H9 (cell line): ENCODE measurements at places on chromosomes 7 and 10.

GRCh38 chr10:5960070-5960972, 17.0 kb downstream of the IL15RA start:
- H3K27ac ChIP-seq, result no peak overlapping the region
- H3K36me3 ChIP-seq, result no peaks in the 10 kb centered on the region
- H3K4me1 ChIP-seq, result no peaks in the 10 kb centered on the region; the same call in 1 of the 2 replicates
- no peak overlapping the region for H3K4me3 ChIP-seq

DNA sequence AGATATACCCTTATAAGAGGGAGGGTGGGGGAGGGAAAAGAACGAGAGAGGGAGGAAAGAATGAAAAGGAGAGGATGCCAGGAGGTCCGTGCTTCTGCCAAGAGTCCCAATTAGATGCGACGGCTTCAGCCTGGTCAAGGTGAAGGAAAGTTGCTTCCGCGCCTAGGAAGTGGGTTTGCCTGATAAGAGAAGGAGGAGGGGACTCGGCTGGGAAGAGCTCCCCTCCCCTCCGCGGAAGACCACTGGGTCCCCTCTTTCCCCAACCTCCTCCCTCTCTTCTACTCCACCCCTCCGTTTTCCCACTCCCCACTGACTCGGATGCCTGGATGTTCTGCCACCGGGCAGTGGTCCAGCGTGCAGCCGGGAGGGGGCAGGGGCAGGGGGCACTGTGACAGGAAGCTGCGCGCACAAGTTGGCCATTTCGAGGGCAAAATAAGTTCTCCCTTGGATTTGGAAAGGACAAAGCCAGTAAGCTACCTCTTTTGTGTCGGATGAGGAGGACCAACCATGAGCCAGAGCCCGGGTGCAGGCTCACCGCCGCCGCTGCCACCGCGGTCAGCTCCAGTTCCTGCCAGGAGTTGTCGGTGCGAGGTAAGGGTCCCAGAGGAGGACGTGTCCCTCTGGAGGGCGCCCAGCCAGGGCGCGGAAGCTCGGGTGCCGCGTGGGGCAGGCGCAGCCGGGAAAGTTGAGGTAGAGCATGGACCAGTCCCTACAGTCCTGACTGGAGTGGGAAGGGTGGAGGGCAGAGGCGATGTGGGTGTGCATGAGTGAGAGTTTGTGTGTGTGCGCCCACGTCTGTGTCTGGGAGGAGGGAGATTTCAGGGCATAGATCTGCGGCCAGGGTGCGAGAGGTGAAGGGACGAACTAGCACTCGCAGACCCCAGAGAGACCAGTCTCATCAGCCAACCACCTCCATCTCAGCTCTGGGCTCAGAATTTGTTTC, 844 bp downstream of the GRM3 start:
- no peaks in the 10 kb centered on the region for H3K4me1 ChIP-seq
- H3K27ac ChIP-seq, result no peak overlapping the region
- peaks cover 4% of the 10 kb centered on the region; the same call in 1 of the 2 replicates for H3K27me3 ChIP-seq
- DNase-seq, result peak; percentile 65
- peak overlapping the region; percentile 78 for H3K4me3 ChIP-seq

- DNase-seq, result no peak
- H3K4me1 ChIP-seq, result no peaks in the 10 kb centered on the region
- H3K4me3 ChIP-seq, result no peak overlapping the region
- H3K27ac ChIP-seq, result no peak overlapping the region
These were observed 283.5 kb downstream of the PLXNA4 start for GRCh38 chr7:132292803-132293202.

DNA sequence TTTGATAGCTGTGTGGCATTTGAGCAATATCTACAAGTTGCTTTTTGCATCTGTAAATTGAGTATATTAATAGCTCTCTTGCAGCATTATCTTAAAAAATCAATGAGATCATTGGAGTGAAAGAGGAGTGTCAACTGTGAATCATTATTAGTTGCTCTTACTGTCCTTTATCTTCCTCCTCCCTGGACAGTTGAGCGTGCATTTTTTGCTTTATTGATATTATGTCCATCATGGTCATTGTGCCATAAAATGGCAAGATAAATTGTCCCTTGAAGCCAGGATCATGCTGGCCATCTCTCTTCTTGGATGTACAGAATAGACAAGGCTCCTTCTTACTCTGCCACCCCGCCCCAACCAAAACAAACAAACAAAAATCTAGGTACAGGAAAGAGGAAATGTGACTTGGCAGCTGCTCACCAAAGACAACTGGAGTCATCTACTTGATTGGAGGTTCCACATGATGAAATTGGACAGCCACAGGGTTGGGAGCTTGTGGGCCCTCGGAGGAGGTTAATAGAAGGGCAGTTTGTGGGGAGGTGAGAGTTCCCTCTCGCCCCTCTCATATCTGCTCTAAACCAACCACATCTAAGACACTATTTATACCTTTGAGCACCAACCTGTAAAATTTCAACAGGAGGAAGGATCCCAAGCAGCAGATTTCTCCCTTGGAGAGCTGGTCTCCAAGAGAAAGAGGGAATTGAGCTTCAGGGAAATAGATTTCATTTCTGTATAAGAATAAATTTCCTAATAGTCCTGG, 252.7 kb downstream of the SKIDA1 start:
- H3K27me3 ChIP-seq, result no peaks in the 10 kb centered on the region; the same call in 1 of the 2 replicates
- no peaks in the 10 kb centered on the region; the same call in 1 of the 2 replicates for H3K4me1 ChIP-seq
- no peak overlapping the region for H3K4me3 ChIP-seq

DNA sequence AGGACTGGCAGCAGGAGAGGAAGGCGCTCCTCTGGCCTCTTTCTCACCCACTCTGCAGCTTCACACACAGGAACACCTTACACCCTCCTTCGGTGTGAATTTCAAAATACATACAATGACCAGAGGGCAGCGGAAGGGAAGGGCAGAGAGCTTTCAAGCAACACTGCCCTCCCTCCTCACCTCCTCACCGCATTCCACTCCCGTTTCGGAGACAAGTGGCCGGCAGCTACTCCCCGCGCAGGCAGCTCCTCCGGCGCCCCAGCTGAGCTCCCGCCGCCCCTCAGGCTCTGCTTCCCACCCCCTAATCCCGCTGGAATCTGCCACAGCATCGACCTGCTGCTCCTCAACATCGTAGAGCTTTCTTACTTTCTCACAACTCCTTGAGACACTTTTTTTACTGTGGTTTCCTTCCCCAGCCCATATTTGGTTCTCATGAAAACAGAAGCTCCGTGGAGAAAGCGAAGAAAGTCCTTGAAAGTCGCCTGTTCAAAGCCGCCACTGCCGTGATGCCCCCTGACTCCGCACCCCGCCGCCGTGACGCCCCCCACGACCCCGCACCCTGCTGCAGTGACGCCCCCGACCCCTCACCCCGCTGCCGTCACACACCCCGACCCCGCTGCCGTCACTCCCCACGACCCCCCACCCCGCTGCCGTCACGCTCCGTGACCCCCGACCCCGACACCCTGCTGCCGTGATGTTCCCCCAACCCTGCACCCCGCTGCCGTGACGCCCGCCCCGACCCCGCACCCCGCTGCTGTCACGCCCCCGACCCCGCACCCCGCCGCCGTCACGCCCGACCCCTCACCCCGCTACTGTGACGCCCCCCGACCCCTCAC, 14.6 kb upstream of the GPER1 start:
- H3K4me1 ChIP-seq, result no peaks in the 10 kb centered on the region
- no peak overlapping the region for H3K4me3 ChIP-seq
- peaks cover 9% of the 10 kb centered on the region for H3K36me3 ChIP-seq
- no peak overlapping the region for H3K27ac ChIP-seq
- no peaks in the 10 kb centered on the region for H3K27me3 ChIP-seq

DNA sequence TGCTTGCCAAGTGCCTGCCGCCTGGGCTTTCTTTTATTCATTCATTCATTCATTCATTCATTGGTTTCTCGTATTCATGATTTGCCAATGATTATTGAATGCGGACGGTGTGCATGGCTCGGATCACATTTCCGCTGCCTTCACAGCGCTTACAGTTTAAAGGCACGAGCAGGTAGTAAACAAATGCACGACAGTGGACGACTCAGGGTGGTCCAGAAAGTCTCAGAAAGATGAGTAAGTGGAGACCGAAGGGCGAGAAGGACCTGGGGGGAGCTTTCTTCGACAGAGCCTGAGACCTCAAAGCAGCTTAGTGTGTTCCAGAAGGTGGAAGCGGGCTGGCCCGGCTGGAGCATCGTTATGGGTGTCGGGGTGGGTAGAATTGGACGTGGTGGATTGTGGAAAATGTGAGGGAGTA, 506 bp downstream of the MCM10 start:
- peak overlapping the region; percentile 83 for H3K4me3 ChIP-seq
- H3K27me3 ChIP-seq, result no peaks in the 10 kb centered on the region
- no peak overlapping the region for H3K27ac ChIP-seq
- DNase-seq, result no peak

GRCh38 chr10:127905848-127906261, 1.0 kb upstream of the PTPRE start:
- H3K4me3 ChIP-seq, result no peak overlapping the region
- no peaks in the 10 kb centered on the region; the same call in 1 of the 2 replicates for H3K27me3 ChIP-seq
- no peaks in the 10 kb centered on the region for H3K4me1 ChIP-seq
- DNase-seq, result no peak
- H3K36me3 ChIP-seq, result no peaks in the 10 kb centered on the region

DNA sequence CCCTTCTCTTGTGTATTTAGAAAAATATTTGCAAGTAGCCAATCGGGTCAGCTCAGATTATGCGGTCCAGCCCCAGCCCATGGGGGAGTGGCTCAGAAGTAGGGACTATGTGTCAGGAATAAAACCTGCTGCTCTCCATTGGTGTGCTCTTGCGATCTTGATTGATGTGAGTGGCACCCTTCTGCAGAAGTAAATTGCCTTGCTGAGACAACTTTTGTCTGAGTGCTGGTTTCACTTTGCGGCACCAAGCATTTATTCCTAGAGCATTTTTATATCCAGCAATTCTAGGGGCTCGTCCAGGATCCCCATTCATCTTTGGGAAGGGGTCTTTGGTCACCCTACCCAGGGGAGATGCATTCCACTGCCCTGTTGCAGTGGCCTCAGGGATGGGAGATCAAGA, 26.1 kb upstream of the FAM221A start:
- no peaks in the 10 kb centered on the region for H3K27me3 ChIP-seq
- peaks cover 15% of the 10 kb centered on the region for H3K36me3 ChIP-seq
- no peak for DNase-seq
- no peaks in the 10 kb centered on the region for H3K4me1 ChIP-seq
- no peak overlapping the region for H3K27ac ChIP-seq
- H3K4me3 ChIP-seq, result no peak overlapping the region

DNA sequence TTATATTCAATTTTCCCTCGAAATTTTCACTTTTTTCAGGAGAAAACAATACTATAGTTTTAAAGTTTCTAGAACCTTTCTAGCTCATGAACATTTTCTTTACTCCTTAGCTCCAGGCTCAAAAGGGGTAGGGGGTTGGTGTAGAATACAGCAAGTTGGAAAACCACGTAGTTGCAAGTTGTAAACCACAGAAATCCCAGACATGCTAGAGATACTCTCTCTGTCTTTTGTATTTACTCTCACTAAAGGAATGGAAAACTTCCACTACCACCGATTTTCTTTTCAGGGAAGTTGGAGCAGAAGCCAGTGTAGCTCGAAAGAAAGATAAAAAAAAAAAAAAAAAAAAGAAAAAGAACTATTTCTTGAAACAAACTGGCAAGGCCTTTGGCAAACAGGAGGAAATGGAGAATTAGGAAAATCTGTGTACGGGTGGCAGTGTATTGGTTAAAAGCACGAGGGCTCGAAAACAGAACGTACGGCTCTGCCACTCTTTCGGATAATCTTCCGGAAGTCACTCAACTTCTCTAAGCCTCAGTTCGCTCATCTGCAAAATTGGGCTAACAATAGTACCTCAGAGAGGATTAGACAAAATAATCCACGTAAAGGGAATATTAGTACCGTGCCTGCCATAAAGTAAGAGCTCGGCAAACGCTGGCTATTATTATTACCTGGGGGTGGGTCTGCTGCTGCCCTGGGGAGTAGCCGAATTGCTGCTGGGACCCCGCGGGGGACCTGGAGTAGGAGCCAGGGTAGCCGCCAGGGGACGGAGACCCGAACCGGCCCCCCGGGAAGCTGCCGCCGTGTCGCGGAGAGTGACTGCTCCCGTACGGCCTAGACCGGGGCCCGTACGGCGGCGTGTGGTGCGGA, 628 bp downstream of the MPLKIP start:
- no peak for DNase-seq
- H3K27ac ChIP-seq, result no peak overlapping the region

- H3K27me3 ChIP-seq, result no peaks in the 10 kb centered on the region
- no peak overlapping the region for H3K27ac ChIP-seq
- peaks cover 7% of the 10 kb centered on the region for H3K36me3 ChIP-seq
- H3K4me3 ChIP-seq, result no peak overlapping the region
These were observed 97.9 kb downstream of the DNAJB6 start for GRCh38 chr7:157434701-157435100.

DNA sequence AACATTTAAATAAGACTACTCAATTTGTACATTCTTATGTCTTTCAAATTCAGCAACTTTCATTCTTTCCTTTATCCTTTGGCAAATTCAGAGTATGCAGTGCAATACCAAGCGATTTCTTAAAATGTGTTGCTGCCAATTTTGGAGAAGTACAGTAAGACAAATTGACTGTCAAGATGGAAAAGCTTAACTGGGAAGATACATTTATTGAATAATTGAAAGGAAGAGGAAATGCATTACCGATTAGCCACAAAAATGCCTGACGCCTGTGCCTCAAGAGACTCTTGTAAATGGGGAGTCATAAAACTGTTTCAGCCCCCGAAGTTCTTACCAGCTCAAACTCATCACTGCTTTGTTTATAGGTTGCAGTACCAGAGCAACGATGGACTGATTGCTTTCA, 373.3 kb upstream of the GALNT17 start:
- no peaks in the 10 kb centered on the region; the same call in 1 of the 3 replicates for H3K36me3 ChIP-seq
- H3K27me3 ChIP-seq, result no peaks in the 10 kb centered on the region
- DNase-seq, result no peak

DNA sequence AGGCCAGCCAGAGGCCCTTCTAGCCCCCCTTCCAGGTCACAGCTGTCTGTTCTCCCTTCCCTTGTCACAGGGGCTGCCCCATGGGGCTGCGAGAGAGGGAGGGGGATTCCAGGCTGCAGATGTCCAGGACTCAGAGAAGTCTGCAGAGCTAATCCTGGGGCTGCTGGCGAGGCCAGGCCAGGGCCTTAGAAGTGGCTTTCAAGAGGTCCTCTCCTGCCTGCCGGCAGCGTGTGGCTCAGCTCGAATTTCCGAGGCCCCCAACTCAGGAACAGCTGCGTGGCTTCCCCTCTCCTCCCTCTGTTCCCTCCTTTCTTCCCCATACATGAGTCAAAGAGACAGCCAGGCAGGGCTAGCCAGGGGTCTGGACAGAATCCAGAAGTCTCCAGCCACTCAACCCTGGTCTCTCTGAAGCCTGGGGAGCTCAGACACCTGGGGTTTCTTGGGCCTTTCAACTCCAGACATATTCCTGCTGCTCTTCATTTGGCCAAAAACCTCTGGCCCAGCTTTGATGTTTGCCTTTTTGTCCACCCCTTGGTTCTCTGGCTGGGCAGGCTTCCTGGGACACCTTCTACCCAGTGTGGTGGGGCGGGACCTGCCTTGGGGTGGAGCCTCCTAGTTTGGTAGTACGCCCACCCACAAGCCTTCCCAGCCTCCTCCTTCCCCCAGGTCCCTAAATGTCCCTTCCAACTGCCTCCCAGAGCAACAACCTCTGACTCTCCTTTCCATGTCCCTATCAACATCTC, 21.8 kb upstream of the EIF5AL1 start:
- DNase-seq, result peak; percentile 35
- no peaks in the 10 kb centered on the region for H3K27me3 ChIP-seq
- no peaks in the 10 kb centered on the region; the same call in 1 of the 2 replicates for H3K4me1 ChIP-seq
- no peak overlapping the region for H3K4me3 ChIP-seq
- no peak overlapping the region for H3K27ac ChIP-seq
